Renal cortical epithelial cell (primary cell): ENCODE measurements at places on chromosomes 7 and 10. TPM values are rescaled to one million over a fixed set of nuclear protein-coding genes. Genes with fewer than 3 reads are reported as not detected.
A peak's percentile ranks its signal among the peaks of the same experiment; 100 is the strongest.

Gene RARRES2
- 28.5 and 161 TPM in 2 replicates for total RNA-seq

Gene CDC14C
- total RNA-seq = under 0.01 and 0.05 TPM in 2 replicates

Gene ADGRA1
- not detected in 2 replicates for total RNA-seq

Gene PAPOLB
- total RNA-seq = not detected in 2 replicates

Gene SLC16A9
- 1.0 and 1.1 TPM in 2 replicates for total RNA-seq

Gene TAS2R4
- total RNA-seq = 1.8 TPM in 1 of 2 replicates, not detected in the other

Gene C10orf120
- total RNA-seq = not detected in 2 replicates

Gene FGFR2
- 4.7 and 50.3 TPM in 2 replicates for total RNA-seq

GRCh38 chr10:32959006-32959920 is 1.2 kb upstream of the ITGB1 start:
- no peak for DNase-seq

DNA sequence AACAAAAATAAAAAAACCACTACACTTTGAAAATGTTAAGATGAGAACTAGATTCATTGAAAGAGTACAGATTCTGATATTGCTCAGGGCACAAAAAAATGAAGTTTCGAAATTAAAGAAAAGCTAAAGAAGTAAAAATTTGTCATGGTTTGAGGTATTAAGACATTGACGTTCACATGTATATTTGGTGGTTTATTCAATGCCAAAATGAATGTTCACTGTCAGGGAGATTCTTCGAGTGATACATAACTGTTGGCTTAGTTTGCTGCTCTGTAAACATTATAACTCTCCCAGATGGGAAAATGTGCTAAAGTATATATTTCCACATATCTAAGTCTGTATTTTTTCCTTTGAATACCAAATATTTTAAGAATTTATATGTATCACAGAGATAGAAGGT is 345.0 kb downstream of the SEMA3D start:
- DNase-seq = no peak

- DNase-seq = no peak
Measured at GRCh38 chr10:113563306-113564088, 10.6 kb downstream of the HABP2 start.

DNA sequence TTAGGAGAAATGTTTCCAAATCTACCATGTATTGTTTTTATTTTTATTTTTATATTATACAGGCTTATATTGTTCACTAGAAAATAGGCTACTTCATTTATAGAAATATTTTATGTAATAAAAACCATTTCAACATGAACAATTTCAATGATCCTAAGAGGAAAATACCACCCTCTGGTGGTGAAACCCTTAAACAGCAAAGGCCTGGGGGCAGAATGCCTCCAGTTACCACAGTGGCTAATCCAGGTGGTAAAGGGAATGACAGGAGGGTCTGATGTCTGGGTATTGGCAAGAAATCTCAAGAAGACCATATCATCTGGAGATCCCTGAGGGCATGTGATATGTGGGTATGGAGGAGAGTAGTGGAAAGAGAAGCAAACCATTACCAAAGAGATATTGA is 19.3 kb downstream of the MACC1 start:
- no peak for DNase-seq

DNA sequence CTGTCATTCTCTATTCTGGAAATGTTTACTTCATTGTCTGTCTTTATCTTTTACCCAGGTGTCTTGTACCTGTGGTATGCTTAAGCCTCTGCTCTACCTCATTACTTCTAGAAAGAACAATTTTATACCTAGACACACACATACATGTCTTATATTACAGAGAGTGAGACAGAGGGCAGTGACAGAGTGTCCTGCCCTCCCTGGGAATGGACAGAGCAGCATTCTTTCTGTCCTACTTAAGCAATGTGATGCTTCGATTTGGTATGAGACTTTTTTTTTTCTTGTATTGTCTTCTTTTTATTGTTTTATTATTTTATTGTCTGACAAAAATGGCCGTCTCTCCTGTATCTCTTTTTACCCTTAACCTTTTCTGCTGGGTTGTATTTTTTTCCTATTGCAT is 286.1 kb downstream of the EXOC4 start:
- no peak for DNase-seq

- peak; percentile 85 for DNase-seq
Measured at GRCh38 chr7:74269757-74270277, 15.6 kb upstream of the RFC2 start.

- DNase-seq = no peak
Measured at GRCh38 chr10:34492081-34492480, 323.0 kb downstream of the PARD3 start.

DNA sequence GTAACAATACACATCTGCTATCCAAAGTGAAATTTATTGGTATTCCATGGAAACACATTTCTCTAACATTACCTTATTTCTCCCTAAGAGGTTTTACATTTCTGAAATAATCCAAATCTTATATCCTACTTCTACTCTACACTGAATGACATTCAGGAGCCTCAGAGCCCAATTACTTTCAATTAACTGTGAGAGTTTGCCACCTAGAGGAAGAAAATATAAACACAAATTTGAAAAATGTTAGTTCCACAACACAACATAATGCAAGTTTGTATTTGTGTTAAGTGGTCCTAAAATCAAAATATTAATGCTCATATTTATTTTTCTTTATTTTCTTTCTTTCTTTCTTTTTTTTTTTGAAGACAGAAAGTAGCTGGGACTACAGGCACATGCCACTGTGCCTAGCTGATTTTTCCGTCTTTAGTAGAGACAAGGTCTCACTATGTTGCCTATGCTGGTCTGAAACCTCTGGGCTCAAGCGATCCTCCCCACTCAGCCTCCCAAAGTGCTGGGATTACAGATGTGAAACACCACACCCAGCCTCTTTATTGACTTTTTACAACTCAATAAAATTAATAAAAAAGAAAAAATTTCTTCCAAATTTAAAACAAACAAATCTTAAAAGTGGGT is 46.0 kb downstream of the ATAD1 start:
- peak; percentile 40 for DNase-seq

DNA sequence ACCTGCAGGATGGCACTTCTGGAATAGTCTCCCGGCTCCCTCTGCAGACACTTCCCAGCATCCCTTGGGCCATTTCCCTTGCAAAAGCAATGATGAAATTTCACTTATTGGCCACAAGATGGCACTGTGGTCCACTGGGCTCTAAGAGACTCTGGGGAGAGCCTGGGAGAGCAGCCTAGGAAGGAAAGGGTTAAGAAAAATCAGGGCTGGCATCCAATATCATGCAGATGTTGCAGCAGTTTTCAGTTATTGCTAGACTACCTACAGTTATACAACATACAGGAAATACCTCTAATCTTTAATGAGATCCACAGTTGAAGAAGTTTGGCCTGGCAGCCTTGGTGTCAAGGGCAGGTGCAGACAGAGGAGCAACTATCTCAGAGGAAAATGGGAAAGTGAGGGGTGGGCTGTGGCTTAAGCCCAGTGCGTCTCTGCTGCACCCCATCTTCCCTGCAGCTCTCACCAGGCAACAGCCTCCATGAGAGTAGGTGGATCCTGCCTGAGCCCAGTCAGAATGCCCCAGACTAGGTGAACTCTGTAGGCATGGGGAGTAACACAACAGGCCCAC is 100.2 kb upstream of the PRSS58 start:
- peak; percentile 72 for DNase-seq

GRCh38 chr10:4357911-4358310 is 468.1 kb upstream of the AKR1E2 start:
- DNase-seq = no peak

GRCh38 chr7:76089865-76090475 is 42.1 kb downstream of the MDH2 start:
- no peak for DNase-seq

- no peak for DNase-seq
Measured at GRCh38 chr7:128899392-128899791, 11.1 kb downstream of the KCP start.

GRCh38 chr7:134443396-134444070 is 15.4 kb downstream of the AKR1B1 start:
- DNase-seq = no peak

- DNase-seq = no peak
Measured at GRCh38 chr7:21912931-21913780, 32.5 kb downstream of the CDCA7L start.
